ENCODE measurements at places on chromosomes 11 and 22. TPM values are rescaled to one million over a fixed set of nuclear protein-coding genes. Genes with fewer than 3 reads are reported as not detected.

DNA sequence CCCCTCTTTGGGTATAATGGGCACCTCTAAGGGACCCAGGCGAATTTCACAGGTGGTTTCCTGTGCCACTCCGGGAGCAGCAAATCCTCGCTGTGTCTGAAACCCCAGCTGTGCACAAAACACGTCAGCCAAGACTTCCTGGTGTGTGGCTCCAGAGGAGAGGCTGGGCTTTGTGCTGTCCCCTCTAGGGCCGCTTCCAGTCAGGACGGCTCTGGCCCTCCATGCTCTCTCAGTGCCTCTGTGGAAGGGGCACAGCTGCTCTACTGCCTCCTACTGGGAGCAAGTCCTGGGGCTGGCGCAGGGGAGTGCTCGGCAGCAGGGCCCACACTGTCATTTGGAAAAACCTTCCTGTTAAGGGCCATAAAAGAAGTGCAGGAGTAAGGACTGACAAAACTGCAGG is 23.7 kb upstream of the ARFGAP3 start:
- DNase-seq: no peak

DNA sequence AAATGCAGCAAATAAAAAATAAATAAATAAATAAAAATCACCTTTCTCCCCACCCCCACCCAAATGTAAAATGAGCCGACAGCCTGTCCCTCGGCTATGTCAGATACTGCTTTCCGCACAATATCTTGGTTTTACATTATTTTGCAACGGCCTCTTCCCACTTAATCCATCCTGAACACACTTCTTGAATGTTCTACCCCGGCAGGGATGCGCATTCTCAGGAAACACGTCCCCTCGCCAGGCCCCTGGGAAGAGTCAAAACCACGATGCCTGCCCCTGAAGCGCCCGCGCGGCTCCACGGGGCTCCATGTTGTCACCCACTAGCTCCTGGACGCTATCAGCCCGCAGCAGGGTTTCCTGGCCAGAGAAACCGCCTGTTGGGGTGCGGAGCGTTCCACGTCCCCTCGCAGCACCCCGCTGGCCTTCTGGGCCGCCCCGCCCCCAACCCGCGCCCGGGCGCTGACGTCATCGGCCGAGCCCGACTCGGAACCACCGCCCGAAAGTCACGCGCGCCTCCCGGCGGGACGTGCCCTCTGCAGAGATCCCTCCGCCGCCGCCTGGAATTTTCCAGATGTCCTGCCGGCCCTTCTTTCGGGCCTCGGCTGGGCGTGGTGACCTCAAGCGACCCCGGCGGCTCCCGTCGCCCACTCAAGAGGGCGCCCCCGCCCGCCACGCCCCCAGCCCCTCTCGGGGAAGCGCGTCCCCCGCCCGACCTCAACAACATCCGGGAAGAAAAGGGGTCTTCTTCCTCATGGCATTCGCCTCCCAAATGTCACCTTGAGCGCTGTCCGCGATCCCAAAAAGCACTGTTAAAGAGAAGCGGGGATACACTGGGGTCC is 585 bp upstream of the NEAT1 start:
- peak; percentile 96 for DNase-seq

GRCh38 chr11:69251057-69251393 is 42.9 kb upstream of the MYEOV start:
- DNase-seq: no peak

GRCh38 chr22:36160499-36160942 is at the start of gene APOL3:
TSS of gene APOL3 (minus strand) at chr22:36160755. CDS start at chr22:36149055, 11,700 bp downstream.
- no peak for DNase-seq

GRCh38 chr22:41092023-41092817 is at the start of gene EP300:
TSS of gene EP300 (plus strand) at chr22:41092592. CDS start at chr22:41093005, 413 bp downstream.
- DNase-seq: peak; percentile 83

DNA sequence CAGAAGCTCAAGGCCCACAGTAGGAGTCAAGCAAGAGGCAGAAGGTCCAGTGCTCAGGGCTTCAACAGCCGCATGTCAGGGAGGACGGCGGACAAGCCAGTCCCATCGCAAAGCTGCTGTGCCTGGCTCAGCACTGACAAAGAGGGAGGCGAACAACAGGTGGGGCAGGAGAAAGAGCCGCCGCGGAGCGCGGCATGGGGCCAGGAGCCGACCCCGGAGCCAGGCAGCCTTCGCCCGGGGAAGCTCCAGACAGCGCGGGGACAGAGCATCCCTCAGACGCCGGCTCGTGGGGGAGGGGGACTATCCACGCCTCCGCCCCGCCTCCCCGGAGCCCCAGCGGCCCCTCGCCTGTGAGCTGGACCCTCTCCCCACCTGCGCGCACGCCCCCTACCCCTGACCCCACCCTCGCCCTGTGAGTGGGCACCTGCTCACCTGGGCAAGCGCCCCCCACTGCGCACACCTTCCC is 369 bp downstream of the DHCR7 start:
- no peak for DNase-seq

- no peak for DNase-seq
Observed at GRCh38 chr11:75241906-75242644, 1.5 kb downstream of the TPBGL start.

DNA sequence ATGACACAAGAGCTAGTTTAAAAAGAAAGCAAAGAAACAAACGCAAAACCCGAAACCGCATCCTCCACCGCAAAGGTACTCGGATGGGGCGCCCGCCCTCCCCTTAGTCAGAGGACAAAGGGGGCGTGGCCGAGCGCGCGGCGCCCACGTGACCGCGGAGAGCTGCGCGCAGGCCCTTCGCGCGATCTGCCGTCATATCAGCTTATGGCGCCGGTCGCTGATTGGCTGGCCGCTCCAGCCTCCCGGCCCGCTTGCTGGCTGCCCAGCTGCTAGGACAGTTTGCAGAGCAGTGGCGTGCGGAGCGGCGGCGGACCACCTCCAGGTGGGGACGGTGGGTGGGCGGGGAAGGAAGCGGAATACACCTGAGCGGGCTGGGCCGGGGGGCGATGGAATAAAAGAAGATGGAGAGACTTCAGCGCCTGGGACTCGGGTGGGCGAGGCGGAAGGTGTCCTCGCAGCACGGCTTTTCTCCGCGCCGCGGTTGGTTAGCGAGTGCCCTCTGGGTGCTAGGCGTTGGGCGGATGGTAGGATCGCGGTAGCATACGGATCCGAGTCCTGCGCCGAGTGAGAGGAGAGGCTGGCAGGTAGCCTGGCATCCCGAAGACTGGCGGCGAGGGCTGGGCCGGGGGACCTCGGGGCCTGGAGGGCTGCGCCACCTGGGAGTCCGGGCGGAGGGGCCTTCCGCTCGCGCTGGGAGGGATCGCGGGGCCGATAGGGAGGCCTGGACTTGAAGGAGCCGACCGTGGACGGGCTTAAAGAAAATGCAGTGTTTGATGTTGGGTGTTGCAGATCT is at the start of gene SC5D:
Gene SC5D (plus strand): TSS at position 277 of the 793 bp plus-strand sequence. CDS start 10,605 bp downstream, outside the sequence.
- DNase-seq: peak; percentile 93

- DNase-seq: no peak
Observed at GRCh38 chr22:50473855-50474671, 772 bp downstream of the SBF1 start.

DNA sequence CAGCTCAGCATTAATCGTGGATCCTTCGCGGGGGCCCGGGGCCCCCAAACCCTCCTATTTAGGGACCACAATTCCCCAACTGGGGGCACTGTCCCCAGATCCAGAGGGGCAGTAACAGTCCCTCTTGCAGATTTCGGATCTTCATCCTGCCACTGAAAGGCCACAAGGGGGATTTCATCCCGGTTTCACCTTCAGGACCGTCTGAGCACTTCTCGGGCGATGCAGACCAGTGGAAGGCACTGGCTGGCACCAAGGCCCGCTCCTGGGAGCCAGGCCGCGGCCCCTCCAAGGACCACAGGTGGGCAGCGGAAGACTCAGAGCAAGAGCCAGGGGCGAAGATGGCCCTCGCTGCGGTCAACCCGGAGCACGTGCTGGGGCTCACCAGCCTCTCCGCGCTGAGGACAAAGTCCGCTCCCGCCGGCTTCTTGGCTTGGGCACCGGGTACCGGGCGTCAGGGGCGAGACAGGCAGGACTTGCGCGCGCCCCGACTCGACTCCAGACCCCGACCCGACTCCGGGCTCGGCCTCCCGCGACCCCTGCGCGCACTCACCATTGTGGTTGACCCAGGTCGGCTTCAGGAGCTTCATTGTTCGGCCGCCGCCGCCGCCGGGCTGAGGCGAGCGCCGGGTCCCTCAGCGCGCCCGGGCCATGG is 517 bp downstream of the HIRA start:
- no peak for DNase-seq

DNA sequence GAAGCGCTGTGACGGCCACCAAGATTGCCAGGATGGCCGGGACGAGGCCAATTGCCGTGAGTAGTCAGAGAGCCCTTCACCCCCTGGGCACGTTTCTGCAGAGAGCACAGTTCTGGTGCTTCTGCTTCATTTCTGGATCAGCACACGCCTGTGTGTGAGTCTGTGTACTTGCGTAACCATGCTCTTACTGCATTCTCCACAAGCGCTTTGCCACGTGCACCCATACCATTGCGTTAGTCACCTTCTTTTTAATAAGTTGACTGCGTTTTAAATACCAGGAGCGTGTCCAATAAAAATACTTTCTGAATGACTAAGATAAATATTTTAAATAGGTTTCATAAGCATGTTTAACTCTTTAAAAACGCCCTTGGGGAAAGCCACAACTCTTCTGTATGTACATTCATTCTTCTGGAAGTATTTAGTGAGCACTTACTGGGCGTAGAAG is 143.0 kb upstream of the SORL1-AS1 start:
- DNase-seq: no peak

GRCh38 chr11:79083352-79083751 is 357.5 kb downstream of the TENM4 start:
- no peak for DNase-seq

- no peak for DNase-seq
Observed at GRCh38 chr22:27431896-27432295, 369.7 kb downstream of the MN1 start.

- DNase-seq: no peak
Observed at GRCh38 chr11:105975128-105975527, 46.9 kb downstream of the MSANTD4 start.

- DNase-seq: no peak
Observed at GRCh38 chr11:48003926-48004325, 23.6 kb downstream of the PTPRJ start.

DNA sequence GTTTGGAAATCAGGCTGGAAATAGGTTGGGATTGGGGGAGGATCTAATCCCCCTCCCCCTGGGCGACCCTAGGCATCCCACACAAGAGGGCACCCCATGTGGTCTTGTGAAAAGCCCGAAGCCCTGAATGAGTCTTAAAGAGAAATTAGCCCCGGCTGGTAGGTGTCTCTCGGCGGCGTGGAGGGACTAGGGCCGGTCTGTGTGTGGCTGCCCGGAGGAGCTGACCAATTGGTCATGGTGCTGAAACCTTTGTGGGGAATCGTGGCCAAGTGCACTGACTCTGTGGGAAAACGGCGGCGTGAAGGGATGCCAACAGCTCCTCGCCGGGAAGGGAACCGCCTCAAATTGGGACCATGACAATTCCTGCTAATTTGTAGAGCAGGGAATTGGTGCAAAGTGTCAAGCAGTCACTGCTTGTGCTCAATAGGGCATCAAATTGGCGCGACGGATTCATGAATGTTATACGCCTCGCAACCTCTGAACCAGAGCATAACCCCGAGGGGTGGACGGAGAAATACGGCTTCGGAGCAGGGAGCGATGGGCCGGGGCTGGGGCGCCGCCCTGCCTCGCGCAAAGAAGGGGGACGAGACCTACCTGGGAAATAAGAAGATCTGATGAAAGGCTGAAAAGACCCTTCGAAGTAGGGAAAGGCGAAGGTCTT is 1.5 kb downstream of the DBX1 start:
- DNase-seq: peak; percentile 63

OR51B2 gene
- 0.32 TPM for polyA plus RNA-seq

EHF gene
- polyA plus RNA-seq: 9.6 TPM

HEPHL1 gene
- polyA plus RNA-seq: 0.19 TPM

PTPRCAP gene
- polyA plus RNA-seq: 3.3 TPM

POU2F3 gene
- polyA plus RNA-seq: 1.6 TPM

PC gene
- polyA plus RNA-seq: 6.6 TPM

All from right lung (tissue), 10 donors.